ENCODE measurements at places on chromosomes 7 and 10.

GRCh38 chr10:28127881-28128280 is 129.0 kb upstream of the ODAD2 start:
- no peak for DNase-seq

DNA sequence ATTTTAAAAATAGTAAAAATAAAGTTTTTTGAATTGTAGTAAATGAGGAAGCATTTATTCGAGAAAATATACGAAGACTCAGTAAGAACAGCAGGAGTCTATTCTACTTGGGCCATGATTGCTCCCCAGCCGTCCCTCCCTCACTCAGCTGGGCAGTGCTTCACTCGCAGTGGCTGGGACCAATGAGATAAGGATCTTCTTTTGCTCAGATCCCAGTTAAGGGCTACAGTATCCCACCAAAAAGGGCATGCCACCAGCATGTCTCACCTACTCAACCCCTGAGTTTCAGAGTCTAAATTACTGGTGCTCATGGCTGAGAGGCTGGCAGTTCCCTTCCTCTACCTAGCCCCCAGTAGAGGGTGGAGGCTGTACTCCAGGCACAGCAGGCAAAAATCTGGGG is 455.7 kb upstream of the PFKP start:
- DNase-seq, result no peak

DNA sequence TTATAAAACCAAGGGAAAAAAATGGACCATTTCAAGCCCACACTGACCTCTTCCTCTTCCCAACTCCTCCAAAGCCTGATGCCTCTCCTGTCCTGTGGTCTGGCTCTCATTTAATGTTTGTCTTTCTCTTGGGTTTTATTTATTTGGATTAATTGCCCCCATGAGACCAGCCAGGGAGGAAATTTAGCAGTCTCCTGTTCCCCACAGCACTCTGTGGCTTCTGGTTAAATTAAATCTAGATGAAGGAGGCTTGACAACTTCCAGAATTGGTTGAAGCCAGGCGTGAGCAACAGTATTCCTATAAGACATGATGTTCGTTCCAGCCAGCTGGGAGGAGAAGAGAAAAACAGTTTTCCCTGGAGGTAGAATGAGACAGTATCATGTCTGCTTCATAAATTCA is 15.1 kb upstream of the PRLHR start:
- DNase-seq, result no peak

- DNase-seq, result no peak
These were observed 287.3 kb downstream of the INHBA start for GRCh38 chr7:41415471-41416207.

DNA sequence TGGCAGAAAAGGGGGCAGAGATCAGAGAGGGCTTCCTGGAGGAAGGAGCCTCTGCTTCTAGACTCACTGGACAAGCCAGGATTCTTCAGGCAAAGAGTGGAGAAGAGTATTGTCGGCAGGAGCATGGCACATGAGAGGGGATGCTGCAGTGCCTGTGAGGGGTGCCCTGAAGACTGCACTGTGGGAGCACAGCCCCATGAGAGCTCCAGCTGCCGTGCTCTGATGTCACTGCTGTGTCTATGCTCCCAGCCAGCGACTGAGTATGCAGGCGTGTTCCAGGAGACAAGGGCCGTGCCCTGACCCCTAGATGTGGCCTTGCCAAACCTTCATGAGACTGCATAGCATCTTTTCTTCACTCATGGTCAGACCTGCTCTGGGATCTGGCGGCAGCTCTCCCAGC is 339.1 kb downstream of the RPS24 start:
- no peak for DNase-seq

- no peak for DNase-seq
These were observed 3.2 kb downstream of the HOXA11 start for GRCh38 chr7:27181795-27182275.

GRCh38 chr10:110058212-110058611 is 50.4 kb downstream of the ADD3 start:
- no peak for DNase-seq

DNA sequence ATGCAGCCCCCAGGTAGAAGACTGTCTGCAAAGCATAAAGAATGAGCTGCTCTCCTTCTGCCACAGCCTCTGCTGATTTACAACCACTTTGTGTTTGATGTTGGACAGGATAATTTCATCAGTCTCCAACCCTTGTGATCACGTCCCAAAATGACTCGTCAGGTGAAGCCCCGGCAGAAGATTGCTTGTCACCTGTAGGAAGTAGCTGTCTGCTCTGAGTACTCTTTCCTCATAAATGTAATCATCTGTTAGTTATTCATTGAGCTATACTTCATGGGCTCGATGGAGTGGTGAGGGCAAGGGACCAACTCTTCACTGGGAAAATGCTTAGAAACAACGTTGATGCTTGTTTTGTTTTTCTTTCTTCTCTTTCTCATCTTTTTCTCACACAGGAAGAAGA is 290.9 kb upstream of the SP8 start:
- DNase-seq, result no peak

DNA sequence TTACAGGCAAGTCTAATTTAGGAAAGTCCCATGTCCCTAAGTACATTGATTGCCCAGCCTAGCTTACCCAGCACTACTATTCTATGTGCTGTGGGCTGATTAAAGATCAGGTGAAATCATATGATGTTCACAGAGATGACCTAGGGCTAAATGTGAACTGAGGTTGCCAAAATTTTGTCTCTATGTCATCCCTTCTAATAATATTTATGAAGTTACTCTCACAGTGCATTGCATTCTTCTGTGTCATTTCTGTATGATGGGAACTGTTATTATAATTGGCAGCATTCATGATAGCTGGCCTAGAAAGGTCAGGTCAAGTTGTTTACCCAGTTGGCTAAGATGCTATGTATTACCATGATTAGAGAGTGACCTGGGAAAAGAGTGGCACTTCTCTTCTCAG is 2.8 kb upstream of the PDK4 start:
- DNase-seq, result no peak

DNA sequence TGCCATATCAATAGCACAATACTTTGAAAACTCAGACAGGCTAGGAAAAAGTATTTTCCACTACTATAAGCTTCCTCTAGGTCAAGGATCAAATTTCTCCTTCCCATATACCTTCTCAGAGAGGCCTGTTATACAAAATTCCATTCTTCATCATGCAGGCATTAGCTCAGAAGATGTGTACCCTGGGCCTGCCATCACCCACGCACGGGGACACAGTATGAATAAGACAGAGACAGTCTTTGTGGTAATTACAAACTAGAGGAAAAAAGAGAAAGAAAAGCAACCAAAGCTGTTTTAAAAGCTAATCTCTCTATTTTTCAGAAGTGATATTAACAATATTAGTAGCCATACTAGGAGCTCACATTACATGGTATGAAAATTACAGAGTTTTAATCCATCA is 236.8 kb upstream of the AOAH start:
- no peak for DNase-seq

- DNase-seq, result no peak
These were observed 66.4 kb downstream of the CDH23 start for GRCh38 chr10:71463111-71463510.

DNA sequence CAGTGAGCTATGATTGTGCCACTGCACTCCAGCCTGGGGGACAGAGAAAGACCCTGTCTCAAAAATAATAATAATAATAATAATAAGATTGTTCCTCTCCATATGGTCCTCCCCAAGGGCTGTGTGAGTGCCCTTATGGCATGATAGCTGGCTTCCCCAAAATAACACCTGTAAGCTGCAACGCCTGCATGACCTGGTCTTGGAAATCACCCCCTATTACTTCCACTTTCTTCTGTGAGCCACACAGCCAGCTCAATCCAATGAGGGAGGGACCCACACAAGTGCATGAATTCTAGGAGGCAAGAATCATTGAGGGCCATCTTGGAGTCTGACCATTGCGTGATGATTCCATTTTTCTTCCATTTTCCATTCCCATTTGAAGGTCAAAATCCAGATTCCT is 82.7 kb upstream of the CALN1 start:
- DNase-seq, result no peak

DNA sequence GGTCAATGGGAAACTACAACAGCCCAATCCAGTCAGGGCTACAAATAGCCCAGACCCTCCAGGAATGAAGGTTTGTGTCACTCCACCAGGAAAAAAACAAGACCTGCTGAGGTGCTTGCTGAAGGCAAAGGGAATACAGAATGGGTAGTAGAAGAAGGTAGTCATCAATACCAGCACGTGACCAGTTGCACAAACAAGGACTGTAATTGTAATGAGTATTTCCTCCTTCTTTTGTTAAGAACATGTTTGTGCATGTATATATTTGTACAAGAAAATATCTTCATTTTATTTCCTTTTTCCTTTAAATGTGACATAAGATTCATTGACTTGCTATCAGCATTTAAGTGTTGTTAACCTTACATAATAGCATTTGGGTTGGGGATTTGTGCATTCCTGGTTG is 229.3 kb downstream of the IMMP2L start:
- no peak for DNase-seq

- no peak for DNase-seq
These were observed 90.1 kb upstream of the CYP26C1 start for GRCh38 chr10:92970301-92971070.

DNA sequence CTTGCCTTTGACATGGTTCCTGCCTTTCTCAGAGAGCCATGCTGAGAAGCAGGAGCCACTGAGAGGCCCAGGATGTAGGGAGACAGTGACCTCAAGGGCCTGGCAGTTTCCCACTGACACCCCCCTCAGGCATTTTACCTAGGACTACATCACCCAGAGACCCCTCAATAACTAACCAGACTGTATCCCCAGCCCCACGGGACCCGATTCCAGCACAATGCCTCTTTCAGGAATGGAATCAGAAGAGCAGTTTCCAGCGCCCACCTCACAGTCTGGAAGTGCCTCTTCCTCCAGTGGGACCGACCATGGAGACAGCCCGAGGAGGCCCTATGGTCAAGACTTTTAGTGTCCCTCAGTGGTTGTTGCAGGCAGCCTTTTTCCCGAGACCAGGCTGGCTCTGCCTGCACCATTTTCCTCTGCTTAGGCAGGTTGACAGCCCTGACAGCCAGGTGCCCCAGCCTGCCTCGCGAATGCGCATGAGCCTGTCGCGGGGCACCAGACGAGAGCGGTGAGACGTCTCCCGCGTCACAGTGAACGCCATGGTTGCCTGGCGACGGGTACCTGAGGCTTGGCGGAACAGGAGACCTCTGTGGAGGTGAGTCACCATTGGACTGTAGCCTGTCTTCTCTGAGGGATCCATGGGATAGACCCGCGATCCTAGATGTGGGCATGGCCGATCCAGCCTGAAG is 28.4 kb upstream of the ZNF273 start:
- no peak for DNase-seq

DNA sequence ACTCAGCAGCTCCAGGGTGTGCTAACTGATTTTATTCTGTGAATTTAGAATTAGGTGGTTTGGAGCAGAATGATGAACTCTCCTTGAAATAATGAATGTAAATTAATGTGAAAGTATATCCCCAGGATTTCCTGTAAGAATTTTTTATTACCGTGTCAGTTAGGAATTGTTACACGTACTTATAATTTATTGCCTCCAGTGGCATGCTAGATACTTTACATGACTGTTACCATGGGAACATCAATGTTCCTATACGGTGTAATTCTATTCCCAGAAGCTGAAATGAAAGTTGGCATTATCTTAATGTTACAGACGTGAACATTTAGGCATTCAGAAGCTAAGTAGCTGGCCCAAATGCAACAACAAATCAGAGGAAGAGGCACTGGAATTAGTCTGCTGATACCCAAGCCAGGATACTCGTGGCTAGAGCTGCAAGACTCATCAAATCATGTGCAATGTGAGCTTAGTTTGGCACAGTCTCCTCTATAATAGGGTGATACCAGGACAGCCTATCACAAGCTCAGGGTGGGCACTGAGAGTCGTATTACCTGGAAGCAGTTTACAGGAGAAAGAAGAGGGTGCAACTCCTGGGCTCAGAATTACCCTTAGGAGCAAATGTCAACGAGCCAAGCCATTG is 30.0 kb upstream of the PRKAR2B start:
- no peak for DNase-seq

GRCh38 chr7:109529712-109530111 is 960.0 kb downstream of the DNAJB9 start:
- no peak for DNase-seq

GRCh38 chr10:697097-697875 is 7.8 kb upstream of the DIP2C start:
- no peak for DNase-seq

DNA sequence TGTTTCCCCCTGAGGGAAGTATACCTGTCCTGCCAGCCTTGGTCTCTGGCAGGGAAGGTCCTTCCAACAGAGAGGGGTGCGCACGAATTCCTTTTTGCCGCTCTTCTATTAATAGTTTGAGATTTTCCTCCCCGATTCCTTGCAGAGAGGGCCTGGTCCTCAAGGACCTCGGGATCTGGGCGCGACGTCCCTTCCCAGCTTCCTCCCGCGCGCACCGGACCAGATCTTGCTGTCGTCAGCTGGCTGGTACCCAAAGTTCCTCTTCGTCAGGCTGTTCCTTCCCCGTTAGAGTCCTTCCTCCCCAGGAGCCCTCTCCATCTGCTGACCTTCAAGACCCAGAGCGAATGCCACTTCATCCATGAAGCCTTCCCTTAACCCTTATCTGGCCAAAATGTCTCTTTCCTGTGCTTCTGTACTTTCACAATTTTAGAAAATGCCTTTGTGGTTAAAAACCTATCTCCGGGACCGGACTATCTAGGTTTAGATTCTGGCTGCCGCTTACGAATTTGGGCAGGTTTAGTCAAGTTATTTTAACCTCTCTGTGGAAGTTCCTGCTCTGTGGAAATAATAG is 851 bp upstream of the GOT1 start:
- no peak for DNase-seq

GRCh38 chr7:83970081-83970480 is 224.5 kb downstream of the SEMA3A start:
- DNase-seq, result no peak

DNA sequence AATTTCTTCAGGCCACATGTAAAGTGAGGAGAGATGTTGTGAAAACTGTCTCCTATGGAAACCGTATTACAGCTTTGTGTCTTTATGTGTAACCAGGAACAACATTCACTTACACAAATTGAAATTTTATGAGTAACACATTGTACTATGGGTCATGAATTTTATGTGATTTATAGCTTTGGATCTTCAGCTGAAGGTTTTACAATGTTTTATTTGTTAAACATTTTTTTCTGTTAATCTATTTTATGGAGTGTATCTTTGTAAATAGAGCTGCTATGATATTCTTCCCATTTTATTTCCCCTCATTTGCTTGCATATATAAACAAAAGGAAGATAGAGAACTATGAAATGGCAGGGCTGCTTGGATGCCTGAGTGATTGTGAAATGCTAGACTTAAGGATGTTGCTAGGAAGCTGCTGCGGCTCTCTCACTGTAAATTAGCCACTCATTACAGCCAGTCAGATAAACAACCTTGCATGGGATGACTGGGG is 104.5 kb upstream of the PCLO start:
- DNase-seq, result no peak

- peak; percentile 58 for DNase-seq
These were observed 7.3 kb downstream of the MAFK start for GRCh38 chr7:1537535-1538412.

GRCh38 chr7:117808910-117809705 is 64.1 kb downstream of the CTTNBP2 start:
- DNase-seq, result no peak

GRCh38 chr7:49324040-49324439 is 399.7 kb downstream of the CDC14C start:
- DNase-seq, result no peak

All from NT2/D1 (cell line).